Fibroblast of lung (primary cell): ENCODE measurements at places on chromosomes 13 and 19.

DNA sequence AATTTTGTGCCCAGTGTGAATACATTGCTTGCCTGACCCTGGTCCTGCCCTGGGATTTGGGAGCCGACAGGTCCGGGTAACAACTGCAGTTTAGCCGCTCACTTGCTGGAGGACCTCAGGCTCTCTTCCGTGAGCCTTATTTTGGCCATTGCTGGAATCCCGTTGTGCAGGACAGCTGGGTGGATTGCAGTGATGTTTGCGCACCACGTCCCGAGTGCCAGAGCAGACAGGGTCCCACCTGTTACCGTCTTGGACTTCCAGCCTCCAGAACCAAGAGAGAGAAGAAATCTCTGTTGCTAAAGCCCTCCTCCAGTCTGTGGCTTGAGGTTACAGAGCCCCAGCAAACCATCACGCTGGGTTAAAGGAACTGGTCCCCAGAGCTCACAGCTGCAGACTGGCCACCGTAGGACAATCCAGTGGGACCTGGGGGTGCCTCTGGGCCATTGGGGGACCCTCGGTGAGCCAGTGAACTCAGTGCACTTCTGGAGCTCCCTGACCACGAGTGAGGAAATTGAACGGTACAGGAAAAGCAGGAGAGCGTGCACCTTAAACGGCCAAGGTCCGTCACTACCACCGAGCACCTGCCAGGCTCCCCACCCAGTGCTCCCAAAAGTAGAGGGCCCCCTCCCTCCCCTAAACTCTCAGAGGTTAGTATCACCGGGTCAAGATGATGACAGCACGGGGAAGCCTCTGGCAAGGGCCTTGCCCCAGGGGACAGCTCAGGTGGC, 92.9 kb downstream of the GNG7 start:
- H3K4me3 ChIP-seq: no peak overlapping the region
- H3K27ac ChIP-seq: no peak overlapping the region
- H3K36me3 ChIP-seq: no peaks in the 10 kb centered on the region
- no peaks in the 10 kb centered on the region for H3K4me1 ChIP-seq

- peak overlapping the region; percentile 75 for H3K27ac ChIP-seq
- H3K27me3 ChIP-seq: no peaks in the 10 kb centered on the region
- peak; percentile 87 for DNase-seq
- no peak overlapping the region for H3K4me3 ChIP-seq
- no peaks in the 10 kb centered on the region for H3K36me3 ChIP-seq
- peaks cover 41% of the 10 kb centered on the region for H3K4me1 ChIP-seq
Measured at GRCh38 chr13:110340812-110341444, 33.8 kb downstream of the COL4A2 start.

- no peaks in the 10 kb centered on the region for H3K4me1 ChIP-seq
- H3K27ac ChIP-seq: no peak overlapping the region
- no peak for DNase-seq
- H3K4me3 ChIP-seq: no peak overlapping the region
- no peaks in the 10 kb centered on the region for H3K27me3 ChIP-seq
Measured at GRCh38 chr19:16148443-16149229, 5.2 kb downstream of the HSH2D start.

- H3K27me3 ChIP-seq: no peaks in the 10 kb centered on the region
- H3K4me3 ChIP-seq: no peak overlapping the region
- H3K36me3 ChIP-seq: no peaks in the 10 kb centered on the region
- H3K4me1 ChIP-seq: no peaks in the 10 kb centered on the region
Measured at GRCh38 chr13:35621989-35622388, 145.5 kb upstream of the MAB21L1 start.

- H3K36me3 ChIP-seq: peaks cover 4% of the 10 kb centered on the region
- H3K4me3 ChIP-seq: no peak overlapping the region
- no peaks in the 10 kb centered on the region for H3K27me3 ChIP-seq
- DNase-seq: no peak
Measured at GRCh38 chr13:45396533-45397095, 21.6 kb downstream of the SLC25A30 start.

- no peaks in the 10 kb centered on the region for H3K4me1 ChIP-seq
- no peaks in the 10 kb centered on the region for H3K36me3 ChIP-seq
- no peak for DNase-seq
- no peak overlapping the region for H3K4me3 ChIP-seq
- no peaks in the 10 kb centered on the region for H3K27me3 ChIP-seq
- no peak overlapping the region for H3K27ac ChIP-seq
Measured at GRCh38 chr13:99363949-99364348, 56.8 kb upstream of the GPR183 start.

GRCh38 chr13:38670627-38671026, 16.2 kb upstream of the FREM2 start:
- no peaks in the 10 kb centered on the region for H3K4me1 ChIP-seq
- H3K36me3 ChIP-seq: no peaks in the 10 kb centered on the region
- peak; percentile 48 for DNase-seq
- H3K4me3 ChIP-seq: no peak overlapping the region
- no peak overlapping the region for H3K27ac ChIP-seq

GRCh38 chr19:43229315-43229714, 23.9 kb upstream of the PSG4 start:
- H3K4me1 ChIP-seq: no peaks in the 10 kb centered on the region
- H3K36me3 ChIP-seq: no peaks in the 10 kb centered on the region
- no peak overlapping the region for H3K27ac ChIP-seq
- H3K4me3 ChIP-seq: no peak overlapping the region
- DNase-seq: no peak
